ENCODE measurements at places on chromosomes 2 and 18.
A peak's percentile ranks its signal among the peaks of the same experiment; 100 is the strongest.

DNA sequence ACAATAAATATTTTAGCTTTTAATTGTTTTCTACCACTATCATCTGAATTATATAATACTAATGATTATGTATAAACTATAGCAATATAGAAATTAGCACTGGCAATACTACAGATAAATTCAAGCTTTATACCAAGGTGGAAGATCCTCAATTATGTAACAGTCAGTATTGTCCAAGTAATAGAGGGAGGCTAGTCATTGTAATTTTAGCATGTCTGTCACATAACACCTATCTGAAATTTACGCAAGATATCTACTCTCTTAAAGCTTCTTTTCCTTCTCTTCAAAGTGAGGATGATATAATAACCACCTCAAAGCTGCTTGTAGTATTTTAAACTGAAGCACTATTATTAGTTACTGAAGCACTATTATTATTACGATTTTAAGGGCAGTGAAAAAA, 12.2 kb downstream of the KCNJ3 start:
- no peak for DNase-seq

GRCh38 chr2:74137651-74138599, 9.8 kb downstream of the BOLA3 start:
- no peak for DNase-seq

GRCh38 chr18:63980896-63981460, 11.1 kb downstream of the SERPINB8 start:
- no peak for DNase-seq

- DNase-seq = no peak
These were observed 455.7 kb upstream of the TCF4 start for GRCh38 chr18:56043641-56044061.

DNA sequence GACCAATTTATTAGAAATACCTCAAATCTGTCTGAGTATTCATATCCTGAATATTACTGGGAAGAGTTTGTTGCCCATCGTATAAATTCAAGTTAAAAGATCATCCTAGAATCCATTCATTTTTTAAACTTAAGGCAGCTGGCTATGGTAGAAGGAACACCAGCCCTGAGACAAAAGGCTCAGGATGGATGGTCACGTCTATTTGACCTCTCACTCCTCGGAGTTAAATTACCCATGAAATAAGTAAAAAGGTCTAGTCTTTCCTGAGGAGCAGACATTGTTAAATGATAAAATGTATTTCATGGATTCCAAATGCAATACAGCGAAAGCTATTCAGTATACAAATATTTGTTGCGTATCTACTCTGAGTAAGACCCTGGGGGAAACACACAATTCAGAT, 826.0 kb upstream of the LRATD1 start:
- DNase-seq = no peak

DNA sequence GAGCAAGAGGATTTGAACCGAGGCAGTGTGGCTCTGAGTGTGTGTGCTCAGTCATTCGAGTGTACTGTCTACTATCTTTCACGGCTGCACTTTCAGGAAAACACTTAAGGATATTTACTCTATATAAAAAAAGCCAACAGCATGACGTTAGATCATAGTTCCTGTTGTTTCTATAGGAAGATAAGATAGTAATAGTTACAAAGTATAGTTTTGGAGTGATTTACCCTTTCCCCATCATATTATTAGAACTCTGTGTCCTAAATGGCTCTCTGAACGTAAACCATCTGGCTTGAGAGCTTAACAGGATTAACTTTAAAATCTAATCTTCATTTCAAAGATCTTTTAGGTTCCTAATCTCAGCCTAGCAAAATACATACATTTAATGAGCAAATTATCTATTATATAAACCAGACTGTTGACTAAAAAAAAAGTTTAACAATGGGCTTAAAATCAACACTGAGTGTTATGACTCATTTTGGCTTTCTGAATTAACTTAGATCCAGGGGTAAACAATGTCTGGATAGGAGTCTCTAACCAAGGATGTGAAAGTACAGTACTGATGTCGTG, 150.3 kb upstream of the DNMT3A start:
- DNase-seq = no peak

GRCh38 chr2:111652038-111652437, 232.0 kb downstream of the ANAPC1 start:
- no peak for DNase-seq

DNA sequence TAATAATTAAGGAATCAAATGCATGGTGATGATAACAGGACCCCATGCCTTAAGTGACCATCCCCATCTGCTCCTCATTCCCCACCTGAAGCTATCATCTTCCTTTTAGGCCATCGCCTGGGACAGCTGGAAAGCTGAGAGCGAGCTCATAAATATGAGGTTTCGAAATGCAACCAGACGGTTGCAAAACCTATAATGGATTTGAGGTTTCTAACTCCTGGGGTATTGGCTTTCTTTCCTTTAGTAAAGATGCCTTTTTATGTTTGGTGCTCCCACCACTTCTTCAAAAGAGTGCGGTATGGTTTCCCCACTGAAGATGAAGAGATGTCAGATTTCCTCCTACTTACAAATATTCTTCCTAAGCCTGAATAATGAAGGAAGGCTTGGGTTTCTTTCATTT, 1589.5 kb upstream of the PIK3C3 start:
- DNase-seq = no peak

DNA sequence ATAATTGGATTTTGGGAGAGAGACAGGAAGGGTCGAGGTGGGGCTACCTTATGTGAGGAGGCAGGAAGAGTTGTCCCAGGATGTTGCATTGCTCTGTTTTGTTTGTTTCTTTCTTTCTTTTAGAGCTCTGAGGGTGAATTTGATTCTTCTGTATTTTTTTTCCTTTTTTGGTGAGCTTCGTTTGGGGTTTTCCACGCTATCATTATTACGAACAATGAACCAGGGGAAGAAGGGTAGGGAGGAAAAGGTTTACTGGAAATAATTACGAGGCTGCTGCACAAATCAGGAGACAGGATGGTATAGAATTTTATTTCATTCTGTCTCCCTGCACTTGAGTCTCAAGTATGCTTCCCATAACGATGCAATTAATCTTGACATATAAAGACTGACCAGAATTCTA, 51.4 kb upstream of the ZNF516 start:
- no peak for DNase-seq

- DNase-seq = no peak
These were observed 28.7 kb downstream of the SMAD2 start for GRCh38 chr18:47901624-47902362.

- no peak for DNase-seq
These were observed 433.5 kb upstream of the LRATD1 start for GRCh38 chr2:14199040-14199439.

DNA sequence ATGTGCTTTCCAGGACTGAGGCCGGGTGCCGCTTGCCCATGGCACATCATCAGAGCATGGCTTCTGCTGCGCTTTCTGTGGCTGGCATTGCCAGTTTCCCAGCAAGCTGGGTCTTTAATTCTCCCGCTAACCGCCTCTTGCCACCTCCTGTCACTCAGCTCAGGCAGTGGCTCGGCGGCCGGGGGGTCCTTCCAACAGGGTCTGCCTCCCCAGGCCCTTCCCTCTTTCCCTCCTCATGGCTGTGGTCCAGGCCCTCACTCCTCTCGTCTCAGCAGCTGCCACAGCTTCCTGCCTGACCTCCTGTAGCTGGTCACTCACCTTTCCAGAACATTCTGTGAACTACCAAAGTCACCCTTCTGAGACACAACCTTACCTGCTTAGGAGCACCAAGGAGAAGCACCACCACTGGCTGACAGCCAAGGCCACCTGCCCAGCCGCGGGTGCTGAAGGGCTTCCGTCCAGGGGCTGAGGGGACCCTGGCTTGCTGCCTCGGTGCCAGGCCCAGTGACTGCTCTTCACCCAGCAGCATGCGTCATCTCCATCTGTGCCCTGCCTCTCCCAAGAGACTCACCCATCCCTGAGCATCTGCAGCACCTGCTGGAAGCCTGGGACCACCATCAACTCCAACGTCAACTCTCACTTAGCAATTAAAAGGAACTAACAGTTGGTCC, 22.6 kb downstream of the CHMP1B start:
- DNase-seq = no peak

DNA sequence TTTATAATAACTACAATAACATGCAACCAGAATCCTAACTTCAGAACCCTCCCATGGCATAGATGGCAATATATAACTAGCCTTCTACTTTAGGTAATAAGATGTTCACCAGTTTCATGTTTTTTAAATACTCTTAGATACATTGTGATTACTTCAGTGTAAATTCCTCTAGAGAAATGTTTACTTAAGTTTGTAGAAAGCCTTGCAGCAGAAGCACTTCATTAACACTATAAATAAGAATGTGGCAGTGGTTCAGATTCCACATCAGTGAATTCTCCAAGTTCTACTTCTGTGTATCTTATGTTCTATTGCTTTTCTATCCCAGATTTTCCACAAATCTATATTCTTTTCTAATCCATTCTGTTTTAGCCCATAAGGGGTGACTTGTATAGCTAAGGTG, 1.2 kb upstream of the RAD51AP2 start:
- no peak for DNase-seq

DNA sequence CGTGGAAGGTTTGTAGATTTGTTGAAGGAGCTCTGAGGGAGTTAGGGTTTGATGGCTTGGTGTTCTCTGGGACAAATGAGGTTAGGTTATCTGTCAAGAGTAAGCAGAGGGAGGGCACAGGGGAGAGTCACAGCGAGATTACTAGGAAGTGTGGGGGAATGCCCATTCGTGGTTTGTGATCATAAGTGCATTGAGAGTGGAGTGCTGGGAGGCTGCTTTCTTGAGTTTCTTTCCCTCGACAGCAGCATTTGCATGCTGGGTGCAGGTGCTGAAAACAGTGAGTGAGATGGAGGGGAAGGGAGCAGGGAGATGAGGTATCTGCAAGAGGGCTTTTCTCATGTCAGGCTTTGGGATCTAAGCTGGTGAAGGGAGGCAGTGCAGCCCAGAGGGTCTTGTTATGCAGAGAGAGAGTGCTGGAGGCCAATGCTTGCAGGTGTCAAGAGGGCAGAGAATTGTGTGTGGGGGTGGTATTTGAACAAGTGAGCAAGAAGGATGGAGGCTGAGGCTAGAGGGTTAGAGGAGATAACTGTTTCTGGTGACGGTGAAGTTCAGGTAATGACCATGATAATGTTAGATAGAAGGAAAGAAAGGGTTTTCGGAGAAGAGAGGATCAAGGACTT, 8.8 kb downstream of the RALB start:
- no peak for DNase-seq

DNA sequence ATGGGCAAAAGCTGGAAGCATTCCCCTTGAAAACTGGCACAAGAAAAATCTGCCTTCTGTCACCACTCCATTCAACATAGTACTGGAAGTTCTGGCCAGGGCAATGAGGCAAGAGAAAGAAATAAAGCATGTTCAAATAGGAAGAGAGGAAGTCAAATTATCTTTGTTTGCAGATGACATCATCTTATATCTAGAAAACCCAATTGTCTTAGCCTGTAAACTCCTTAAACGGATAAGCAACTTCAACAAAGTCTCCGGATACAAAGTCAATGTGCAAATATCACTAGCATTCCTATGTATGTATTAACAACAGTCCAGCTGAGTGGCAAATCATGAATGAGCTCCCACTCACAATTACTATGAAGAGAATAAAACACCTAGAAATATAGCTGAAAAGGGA, 1579.3 kb downstream of the SUCLG1 start:
- DNase-seq = no peak

DNA sequence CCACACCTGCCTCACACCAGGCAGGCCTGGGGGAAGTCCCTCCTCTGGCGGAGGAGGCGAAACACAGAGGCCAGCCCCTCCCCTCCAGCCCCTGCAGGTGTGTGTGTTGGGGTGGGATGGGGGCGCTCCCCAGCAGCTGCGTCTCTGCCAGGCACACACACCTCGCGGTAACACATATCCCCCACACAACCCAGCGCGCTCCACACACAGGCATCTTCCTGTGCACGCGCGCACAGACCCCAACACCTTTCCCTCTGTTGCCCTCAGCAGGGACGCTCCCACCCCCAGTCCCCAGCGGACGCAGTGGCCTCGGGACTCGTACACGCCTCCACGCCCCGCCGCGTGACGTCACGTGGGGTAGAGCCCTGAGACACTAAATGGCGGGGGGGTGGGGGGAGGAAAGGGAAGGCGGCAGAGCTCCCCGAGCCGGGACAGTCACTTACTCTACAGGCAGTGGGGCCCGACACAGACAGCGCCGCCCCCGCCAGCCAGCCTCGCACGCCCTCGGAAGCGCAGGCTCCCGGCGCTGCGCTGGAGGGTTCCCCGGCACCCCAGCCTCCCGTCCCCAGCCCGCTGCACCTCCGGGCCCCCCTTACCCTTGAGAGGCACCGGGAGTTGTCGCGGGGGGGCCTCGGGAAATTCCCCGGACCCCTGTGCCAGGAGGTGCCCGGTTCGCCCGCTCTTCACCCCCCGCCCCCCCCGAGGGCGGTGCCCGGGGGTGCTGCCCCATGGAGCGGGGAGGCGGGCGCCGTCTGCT, at the start of gene WNT10A:
WNT10A (plus strand) TSS at position 751 of the 757 bp plus-strand sequence. CDS start 144 bp downstream, outside the sequence.
- DNase-seq = peak; percentile 71
